ENCODE measurements at places on chromosomes 12 and 14. TPM values are rescaled to one million over a fixed set of nuclear protein-coding genes. Genes with fewer than 3 reads are reported as not detected.
A peak's percentile ranks its signal among the peaks of the same experiment; 100 is the strongest.

DNA sequence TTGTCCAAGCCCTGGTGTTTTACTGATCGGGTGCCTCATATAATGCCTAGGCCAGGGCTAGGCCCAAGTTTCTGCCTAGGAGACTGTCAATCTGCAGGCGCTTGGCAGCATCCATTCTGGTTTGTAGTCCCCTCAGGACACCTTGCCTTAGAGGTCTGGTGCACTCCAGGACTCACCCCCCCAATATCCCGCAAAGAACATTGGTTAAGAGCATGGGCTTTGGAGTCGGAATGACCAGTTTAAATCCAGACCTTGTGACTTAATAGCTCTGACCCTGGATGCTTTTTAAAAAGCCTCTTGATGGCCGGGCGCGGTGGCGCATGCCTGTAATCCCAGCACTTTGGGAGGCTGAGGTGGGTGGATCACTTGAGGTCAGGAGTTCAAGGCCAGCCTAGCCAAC, 60.0 kb downstream of the GALNT16 start:
- no peak for DNase-seq

- DNase-seq, result no peak
Observed at GRCh38 chr12:64440100-64440499, 11.8 kb upstream of the TBK1 start.

DNA sequence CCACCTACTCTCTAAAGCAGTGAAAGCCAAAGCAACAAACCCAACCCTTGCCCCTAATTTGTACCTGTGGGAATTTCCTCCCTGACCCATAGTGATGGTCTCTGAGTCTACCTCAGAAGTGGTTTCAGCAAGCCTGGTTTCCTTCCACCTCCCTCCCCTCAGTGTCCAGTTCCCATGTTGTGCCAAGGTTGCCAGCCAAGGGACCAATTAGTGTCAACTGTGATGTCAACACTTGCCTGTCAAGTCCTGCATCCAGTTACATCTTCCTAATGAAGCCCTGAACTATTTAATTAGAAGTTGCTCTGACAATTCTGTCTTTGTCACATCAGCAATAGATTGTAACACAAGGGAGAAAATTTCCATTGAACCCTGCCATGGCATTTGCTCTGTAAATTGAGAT, 194.4 kb upstream of the CCDC196 start:
- DNase-seq, result no peak

DNA sequence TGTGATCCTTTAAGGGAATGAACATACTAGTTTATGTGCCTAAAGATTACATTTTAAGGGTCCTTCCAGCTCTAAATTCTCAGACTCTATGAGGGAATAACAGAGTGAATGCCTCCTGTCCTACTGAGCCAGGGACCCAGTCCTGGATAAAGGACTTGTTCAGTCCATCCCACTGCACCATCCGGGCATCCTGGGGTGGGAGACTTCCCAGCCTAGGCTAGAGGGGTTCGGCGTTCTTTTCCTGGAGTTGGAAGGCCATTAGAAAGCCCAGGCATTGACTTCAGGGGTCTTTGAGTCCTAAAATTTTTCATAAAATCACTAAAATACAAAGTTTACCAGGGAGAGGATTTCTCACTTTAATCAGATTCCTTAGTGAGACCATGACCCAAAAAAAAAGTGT, 127.9 kb upstream of the FKBP4 start:
- DNase-seq, result no peak

DNA sequence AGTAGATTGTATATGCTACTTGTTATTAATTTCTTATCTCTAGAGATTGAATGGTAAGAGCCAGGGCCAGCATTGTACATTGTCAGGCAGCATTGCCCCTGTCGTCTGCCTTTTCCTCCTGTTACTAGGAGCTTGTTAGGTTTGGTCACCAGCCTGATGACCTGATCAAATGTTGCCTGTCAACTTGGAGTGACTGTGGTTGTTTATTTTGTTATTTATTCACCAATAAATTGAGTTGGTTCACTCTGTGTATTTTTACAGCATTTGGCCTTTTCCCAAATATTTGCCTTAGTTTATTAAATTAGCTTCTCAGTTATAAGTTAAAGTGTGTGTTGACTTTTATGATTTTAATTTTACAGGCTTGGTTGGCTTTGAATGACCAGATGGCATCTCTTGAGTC, 88.4 kb downstream of the PRKCH start:
- no peak for DNase-seq

GRCh38 chr14:52473557-52473956, 78.7 kb downstream of the TXNDC16 start:
- DNase-seq, result peak; percentile 36

DNA sequence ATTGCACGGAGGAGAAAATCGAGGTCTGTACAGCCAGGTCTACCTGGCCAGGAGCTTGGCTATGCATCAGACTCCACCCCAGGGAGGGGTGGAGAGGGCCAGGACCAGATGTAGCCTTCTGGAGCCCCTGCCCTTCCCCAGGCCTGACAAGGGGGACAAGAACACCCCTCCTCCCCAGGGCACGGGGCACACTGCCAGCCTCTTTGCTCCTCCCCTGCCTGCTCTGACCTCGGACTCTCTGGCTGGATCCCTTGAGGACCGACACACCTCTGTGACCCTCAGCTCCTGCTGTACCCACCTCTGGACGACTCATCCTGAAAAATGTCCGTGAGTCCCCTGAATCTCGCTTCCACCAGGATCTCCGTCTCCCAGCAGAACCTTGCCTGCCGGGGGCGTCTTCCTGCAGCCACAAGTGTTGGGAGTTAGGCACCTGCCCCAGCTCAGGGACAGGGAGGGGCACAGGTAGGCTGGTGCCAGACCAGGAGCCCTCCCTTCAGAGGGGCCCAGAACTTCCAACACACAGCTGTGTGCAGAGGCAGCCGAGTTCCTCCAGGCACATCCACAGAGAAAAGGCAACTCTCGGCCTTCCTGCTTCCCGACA, 21.8 kb downstream of the AHNAK2 start:
- DNase-seq, result no peak

DNA sequence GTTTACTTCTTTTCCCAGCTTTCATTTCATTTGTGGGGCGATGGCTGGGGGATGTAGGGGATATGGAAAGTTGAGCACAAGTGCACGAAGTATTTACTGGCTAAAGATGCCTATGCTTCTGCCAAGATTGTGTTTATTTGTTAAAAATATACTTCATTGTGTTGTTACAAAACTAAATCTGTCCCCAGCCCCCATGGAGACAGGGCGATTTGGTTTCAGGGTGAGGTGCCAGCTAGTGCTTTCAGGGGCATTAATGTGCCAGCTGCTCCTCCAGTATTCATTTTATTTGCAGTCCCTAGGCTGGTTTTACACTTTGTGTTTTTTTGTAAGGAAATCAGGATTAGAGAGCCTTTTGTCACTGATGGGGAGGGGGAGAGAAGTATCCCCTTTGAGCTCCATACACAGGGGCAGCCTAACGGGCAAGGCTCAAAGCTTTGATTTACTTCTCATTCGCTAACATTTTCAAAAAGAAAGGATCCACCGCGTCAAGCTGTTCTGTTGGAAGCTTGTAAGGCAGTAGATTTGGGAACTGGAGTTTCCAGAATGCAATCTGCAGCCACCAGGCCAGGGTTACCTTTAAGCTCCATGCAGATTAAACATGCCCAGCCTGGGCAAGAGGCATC, 198.7 kb upstream of the PLEKHG7 start:
- no peak for DNase-seq

GRCh38 chr14:90870950-90871604, 54.8 kb upstream of the TTC7B start:
- DNase-seq, result no peak

Gene PSMB11
- total RNA-seq, result not detected

Gene RFLNA
- total RNA-seq, result not detected

Gene MORN3
- 0.12 TPM for total RNA-seq

Gene TBC1D30
- total RNA-seq, result 6.6 TPM

All from NCI-H460 (cell line).